ENCODE measurements at places on chromosomes 6 and 20. TPM values are rescaled to one million over a fixed set of nuclear protein-coding genes. Genes with fewer than 3 reads are reported as not detected.

Gene EIF6
- total RNA-seq: 47.8 TPM

Gene HLA-DRA
- total RNA-seq: 421 TPM

- no peaks in the 10 kb centered on the region for H3K4me1 ChIP-seq
- no peak overlapping the region for H3K27ac ChIP-seq
- no peaks in the 10 kb centered on the region for H3K36me3 ChIP-seq
- no peaks in the 10 kb centered on the region for H3K27me3 ChIP-seq
Observed at GRCh38 chr6:45171380-45171779, 156.8 kb upstream of the RUNX2 start.

DNA sequence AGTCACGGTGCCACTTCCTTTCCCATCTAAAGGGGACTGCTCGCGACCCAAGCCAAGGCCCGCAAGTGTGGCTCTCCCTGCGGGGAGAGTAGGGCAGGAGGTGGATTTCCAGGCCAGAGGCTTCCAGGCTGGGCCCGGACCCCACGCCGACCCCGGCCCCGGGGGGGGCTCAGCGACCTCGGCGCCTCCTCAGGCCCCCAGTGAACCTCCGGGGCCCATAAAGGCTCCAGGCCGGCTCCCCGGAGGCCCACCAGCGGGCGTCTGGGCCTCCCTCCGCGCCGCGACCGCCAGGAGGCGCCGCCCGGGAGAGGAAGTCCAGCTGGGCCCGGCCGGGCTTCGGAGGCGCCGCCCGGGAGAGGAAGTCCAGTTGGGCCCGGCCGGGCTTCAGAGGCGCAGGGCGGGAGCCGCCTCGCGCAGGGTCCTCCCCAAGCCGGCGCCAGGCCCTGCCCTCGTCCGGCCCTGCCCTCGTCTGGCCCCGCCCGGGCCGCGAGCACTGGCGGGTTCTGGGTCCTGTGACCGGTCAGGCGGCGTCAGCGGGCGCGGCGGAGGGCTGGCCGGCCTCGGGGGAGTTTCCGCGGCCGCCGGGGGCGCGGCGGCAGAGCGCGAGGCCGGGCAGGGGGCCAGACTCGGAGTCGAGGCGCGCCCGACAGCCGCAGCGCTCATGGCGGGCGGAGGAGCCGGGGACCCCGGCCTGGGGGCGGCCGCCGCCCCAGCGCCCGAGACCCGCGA is at the start of gene RAB32:
Gene RAB32, plus strand, starts transcription at position 623 of the 729 bp plus-strand sequence. Its CDS starts 39 bp downstream, at position 662.
- H3K4me3 ChIP-seq: peak within 1 kb of the TSS; percentile 76
- H3K27me3 ChIP-seq: no peaks in the 10 kb centered on the region
- peaks cover 28% of the 10 kb centered on the region for H3K4me1 ChIP-seq
- H3K27ac ChIP-seq: peak within 1 kb of the TSS; percentile 96

- H3K27ac ChIP-seq: no peak overlapping the region
- no peak for DNase-seq
- H3K4me3 ChIP-seq: no peak overlapping the region
- H3K4me1 ChIP-seq: no peaks in the 10 kb centered on the region
Observed at GRCh38 chr6:16572943-16573342, 188.3 kb downstream of the ATXN1 start.

DNA sequence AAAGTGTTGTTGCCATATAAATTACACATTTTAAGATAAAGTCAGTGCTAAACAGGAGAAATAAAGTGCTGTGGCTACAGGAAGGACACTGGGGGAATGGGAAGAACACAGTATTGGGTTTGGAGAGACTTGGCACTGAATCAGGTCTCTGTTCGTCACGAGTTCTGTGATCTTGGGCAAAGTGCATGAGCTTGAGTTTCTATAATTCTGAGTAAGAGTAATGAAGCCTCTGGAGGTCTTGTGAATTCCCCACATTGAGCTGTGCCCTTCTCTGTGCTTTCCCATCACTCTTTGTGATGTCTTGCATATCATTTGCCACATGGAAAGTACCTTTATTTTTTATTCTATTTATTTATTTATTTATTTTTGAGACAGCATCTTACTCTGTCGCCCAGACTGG is 16.8 kb upstream of the EEF1A1 start:
- no peak for DNase-seq
- no peaks in the 10 kb centered on the region for H3K27me3 ChIP-seq
- H3K4me1 ChIP-seq: no peaks in the 10 kb centered on the region
- no peak overlapping the region for H3K27ac ChIP-seq

DNA sequence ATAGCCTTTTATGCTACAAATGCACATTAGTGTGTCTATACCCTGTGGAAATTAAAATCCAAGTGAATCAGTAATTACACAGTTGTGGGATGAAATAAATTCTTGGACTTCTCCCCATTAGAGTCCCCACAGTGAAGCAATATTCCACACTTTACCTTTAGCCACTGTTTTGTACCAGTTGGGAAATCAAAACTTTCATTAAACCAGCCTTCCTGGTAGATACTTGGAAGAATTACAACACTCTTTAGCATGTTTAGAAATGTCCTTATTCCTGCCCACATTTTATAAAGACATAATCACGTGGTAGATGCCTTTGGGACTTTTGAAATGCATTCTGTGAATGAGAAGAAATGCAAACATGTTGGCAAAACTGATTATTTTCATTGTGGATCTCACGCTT is 49.0 kb upstream of the ANKEF1 start:
- no peak for DNase-seq
- H3K36me3 ChIP-seq: no peaks in the 10 kb centered on the region
- H3K4me3 ChIP-seq: no peak overlapping the region
- no peaks in the 10 kb centered on the region for H3K27me3 ChIP-seq
- no peak overlapping the region for H3K27ac ChIP-seq

GRCh38 chr6:11810854-11811643 is 32.4 kb upstream of the ADTRP start:
- peak overlapping the region; percentile 27 for H3K27ac ChIP-seq
- no peak overlapping the region for H3K4me3 ChIP-seq
- no peaks in the 10 kb centered on the region for H3K27me3 ChIP-seq
- H3K4me1 ChIP-seq: no peaks in the 10 kb centered on the region
- no peaks in the 10 kb centered on the region for H3K36me3 ChIP-seq
- DNase-seq: peak; percentile 57

DNA sequence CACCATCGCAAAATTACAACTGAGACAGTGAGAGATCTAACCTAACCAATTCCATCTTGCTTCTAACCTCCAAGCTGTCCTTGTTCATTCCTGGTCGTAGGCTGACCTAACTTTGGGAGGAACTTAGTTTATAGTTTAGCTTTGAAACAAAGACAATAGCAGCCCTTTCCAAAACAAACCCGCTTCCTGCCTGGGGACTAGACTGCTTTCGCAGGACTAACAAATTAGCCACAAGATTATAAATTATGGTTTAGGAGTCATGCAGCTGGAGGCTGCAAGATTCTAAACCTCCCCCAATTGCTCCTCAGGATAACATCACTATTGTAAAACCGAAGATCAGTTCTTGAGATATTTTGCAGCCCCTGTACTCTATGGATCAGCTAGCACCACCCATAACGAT is 63.2 kb downstream of the TRIM27 start:
- no peak overlapping the region for H3K27ac ChIP-seq
- no peak for DNase-seq
- H3K27me3 ChIP-seq: peaks cover 2% of the 10 kb centered on the region
- no peaks in the 10 kb centered on the region for H3K36me3 ChIP-seq

DNA sequence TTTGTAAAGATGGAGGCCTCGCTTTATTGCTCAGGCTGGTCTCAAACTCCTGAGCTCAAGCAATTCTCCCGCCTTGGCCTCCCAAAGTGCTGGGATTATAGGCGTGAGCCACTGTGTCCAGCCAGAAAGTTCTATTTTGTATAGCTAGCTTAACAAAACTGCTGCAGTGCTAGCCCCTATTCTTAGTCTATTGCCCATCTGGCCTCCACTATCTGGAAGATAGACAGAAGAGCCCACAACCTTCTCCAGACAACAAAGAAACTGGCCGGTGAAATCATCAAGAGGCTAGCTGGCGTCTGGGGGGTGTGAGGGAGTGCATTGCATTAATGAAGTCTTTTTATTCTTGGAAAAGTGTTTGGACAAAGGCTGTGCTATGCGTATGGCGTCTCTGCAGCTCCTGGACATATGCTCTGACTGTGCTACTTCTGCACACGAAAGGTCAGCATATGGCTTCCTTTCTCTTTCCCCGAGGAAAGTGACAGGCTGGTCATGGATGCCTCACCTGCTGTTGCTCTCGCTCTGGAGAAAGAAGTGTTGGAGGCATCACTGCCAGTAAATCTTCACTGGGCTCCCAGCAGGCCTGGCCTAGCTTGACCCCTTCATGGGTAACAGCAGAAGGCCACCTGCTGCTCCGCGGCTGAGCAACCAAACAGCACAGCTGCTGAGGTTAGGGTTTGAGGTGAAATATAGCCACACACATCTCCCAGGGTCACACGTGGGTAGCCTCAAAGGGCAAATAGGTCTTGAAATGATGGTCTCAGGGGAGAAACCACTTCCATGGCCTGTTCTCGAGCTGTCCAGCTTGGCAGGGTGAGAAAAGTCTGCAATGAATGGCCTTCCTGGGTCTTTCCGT is 95.1 kb upstream of the IYD start:
- H3K27ac ChIP-seq: no peak overlapping the region
- H3K4me3 ChIP-seq: no peak overlapping the region
- H3K27me3 ChIP-seq: no peaks in the 10 kb centered on the region

GRCh38 chr6:12535586-12536314 is 180.8 kb upstream of the PHACTR1 start:
- no peak overlapping the region for H3K4me3 ChIP-seq
- no peaks in the 10 kb centered on the region for H3K36me3 ChIP-seq
- H3K27me3 ChIP-seq: no peaks in the 10 kb centered on the region

GRCh38 chr6:106197441-106197840 is 111.3 kb downstream of the PRDM1 start:
- H3K4me1 ChIP-seq: no peaks in the 10 kb centered on the region
- no peak overlapping the region for H3K27ac ChIP-seq
- H3K4me3 ChIP-seq: no peak overlapping the region
- H3K36me3 ChIP-seq: no peaks in the 10 kb centered on the region
- no peak for DNase-seq

DNA sequence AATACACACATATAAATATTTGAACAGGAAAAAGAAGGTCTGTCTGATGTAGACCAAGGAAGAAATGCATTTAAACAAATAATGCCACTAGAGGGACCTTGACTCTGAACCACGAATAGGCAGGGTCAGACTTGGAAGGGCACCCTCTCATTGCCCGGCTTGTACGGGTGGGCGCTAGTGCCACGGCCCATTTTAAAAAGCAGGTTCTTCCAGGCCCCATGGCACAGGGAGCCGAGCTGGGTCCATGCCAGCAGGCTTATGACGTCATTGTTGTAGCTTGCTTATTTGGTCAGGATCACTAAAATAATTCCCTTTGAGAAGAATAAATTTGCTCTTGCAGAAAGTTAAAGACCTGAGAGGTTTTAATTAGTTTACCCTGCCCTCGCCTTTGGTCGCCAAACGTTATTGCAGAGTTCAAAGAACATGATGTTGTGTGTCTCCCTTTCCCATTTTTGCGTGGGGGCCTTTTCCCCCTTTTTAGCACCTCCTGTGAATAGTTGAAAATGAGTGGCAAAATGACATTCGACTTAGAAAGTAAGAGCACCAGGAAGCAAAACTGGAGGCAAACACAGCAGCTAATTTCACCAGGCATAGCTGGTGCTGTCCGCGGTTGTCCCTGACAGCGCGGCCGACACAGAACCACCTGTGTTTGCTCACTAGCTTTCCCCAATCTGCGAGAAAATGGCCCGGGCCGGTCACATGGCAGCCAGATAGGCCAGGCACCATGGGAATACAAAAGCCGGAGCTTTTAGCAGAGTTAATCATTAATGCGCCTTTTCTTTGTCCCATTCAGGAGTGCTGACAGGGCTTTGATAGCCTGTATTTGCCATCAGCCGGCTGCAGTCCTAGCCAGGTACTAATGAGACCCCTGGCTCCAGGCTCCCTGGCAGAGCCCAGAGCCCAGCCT is 93.8 kb downstream of the FOXA2 start:
- no peaks in the 10 kb centered on the region for H3K27me3 ChIP-seq
- no peaks in the 10 kb centered on the region for H3K36me3 ChIP-seq

DNA sequence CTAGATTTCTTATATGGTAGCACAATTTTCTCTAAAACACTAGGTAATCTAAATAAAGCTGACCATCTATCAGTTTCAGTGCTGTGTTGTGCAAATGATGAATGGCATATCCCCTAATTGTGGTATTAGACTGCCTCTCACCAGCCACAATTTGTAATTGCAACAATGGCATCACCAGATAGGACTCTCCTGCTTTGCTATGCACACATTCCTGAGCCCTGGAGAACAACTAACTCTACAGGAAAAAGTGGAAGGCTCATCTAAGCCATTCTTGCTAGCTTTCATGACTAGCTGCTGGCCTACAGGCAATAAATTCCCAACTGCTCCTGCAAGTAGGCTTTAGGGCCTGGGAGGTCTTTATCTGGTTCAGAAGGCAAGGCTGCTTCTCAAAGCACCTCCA is 974.1 kb downstream of the EYS start:
- no peaks in the 10 kb centered on the region for H3K36me3 ChIP-seq
- no peak overlapping the region for H3K4me3 ChIP-seq
- H3K27ac ChIP-seq: no peak overlapping the region
- DNase-seq: no peak
- no peaks in the 10 kb centered on the region for H3K4me1 ChIP-seq
- H3K27me3 ChIP-seq: no peaks in the 10 kb centered on the region

- H3K4me1 ChIP-seq: peaks cover 4% of the 10 kb centered on the region
- no peak for DNase-seq
- H3K27ac ChIP-seq: no peak overlapping the region
- no peaks in the 10 kb centered on the region for H3K27me3 ChIP-seq
Observed at GRCh38 chr6:105781248-105781647, 304.9 kb upstream of the PRDM1 start.

GRCh38 chr6:5250911-5251310 is 9.8 kb downstream of the LYRM4 start:
- H3K27me3 ChIP-seq: no peaks in the 10 kb centered on the region
- H3K4me1 ChIP-seq: no peaks in the 10 kb centered on the region
- no peak overlapping the region for H3K4me3 ChIP-seq

- no peak for DNase-seq
- H3K27ac ChIP-seq: no peak overlapping the region
- no peaks in the 10 kb centered on the region for H3K36me3 ChIP-seq
- H3K4me1 ChIP-seq: peaks cover 18% of the 10 kb centered on the region
Observed at GRCh38 chr6:149059557-149059956, 258.0 kb upstream of the TAB2 start.

GRCh38 chr6:136284909-136285308 is 4.7 kb downstream of the BCLAF1 start:
- H3K27ac ChIP-seq: no peak overlapping the region
- H3K27me3 ChIP-seq: no peaks in the 10 kb centered on the region
- H3K4me3 ChIP-seq: no peak overlapping the region
- no peak for DNase-seq
- peaks cover 10% of the 10 kb centered on the region for H3K36me3 ChIP-seq

GRCh38 chr6:125888989-125889656 is 67.4 kb upstream of the HINT3 start:
- H3K27me3 ChIP-seq: no peaks in the 10 kb centered on the region
- H3K4me1 ChIP-seq: no peaks in the 10 kb centered on the region
- H3K4me3 ChIP-seq: no peak overlapping the region
- no peak overlapping the region for H3K27ac ChIP-seq
- DNase-seq: no peak
